Kidney (tissue), 22 donors: ENCODE measurements at places on chromosomes 16 and 17.
A peak's percentile ranks its signal among the peaks of the same experiment; 100 is the strongest.

DNA sequence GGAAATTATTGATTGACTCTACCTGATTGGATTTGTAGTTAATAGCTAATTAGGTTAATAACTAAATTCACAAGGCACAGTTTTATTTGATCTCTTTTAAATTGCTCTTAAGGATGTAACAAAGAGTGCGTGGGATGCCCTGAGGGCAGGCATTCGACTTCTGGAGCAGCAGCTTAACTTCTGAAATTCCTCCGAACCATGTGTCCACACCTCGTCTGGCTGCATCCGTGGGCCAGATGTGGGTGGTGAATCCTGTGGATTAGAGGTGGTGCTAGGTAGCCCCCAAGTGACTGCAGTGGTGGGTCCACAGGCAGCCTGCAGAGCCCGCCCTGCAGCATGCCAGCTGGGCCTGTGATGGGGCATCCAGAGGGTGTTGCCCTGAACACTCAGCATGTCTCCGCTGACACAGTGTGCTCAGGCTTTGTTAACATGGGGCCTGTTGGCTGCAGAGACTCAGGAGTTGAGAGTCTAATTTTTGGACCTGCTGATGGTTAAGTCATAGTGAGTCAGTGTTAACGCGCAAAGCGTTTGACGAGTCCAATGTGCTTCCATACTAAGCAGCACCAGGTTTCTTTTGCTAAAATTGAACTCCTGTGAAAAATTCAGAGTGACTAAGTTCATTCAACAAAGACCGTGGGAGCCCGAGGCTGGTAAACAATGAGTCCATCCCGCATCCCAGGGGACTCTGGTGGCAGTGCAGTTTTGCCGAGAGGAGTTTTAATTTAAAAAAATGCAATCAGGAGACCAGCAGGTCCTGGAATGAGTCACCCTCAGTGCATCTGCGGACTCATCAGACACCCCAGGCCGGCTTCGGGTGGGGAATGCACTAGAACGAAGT is 3.8 kb upstream of the NPB start:
- no peak for DNase-seq

DNA sequence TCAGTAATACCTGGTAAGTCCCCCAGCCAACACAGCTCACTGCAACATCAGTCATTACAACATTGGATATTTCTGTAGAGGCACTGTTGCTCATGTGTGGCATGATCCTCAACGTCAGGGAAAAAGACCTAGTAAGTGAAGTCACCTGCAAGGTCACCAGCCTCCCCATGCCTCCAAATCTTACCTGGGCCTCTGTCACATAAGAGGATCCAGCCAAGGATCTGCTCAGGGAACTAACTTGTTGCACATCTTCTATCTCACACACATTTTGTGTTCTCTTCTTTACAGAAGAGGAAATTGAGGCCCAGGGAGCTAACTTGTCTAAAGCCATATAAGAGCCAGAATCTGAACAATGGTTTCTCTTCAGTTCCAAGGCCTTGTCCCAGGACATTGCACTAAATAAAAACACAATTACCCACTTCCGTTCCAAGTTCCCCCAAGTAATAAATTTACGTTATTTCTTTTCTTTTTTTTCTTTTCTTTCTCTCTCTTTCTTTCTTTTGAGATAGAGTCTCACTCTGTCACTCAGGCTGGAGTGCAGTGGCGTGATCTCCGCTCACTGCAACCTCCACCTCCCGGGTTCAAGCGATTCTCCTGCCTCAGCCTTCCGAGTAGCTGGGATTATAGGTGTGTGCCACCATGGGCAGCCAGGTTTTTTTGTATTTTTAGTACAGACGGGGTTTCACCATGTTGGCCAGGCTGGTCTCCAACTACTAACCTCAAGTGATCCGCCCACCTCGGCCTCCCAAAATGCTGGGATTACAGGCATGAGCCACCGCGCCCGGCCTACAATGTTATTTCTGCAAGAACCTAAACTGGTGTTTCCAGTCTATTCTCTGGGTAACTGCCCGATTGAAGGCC is 1.3 kb downstream of the SHMT1 start:
- no peak for DNase-seq

- no peak for DNase-seq
These were observed 4.7 kb downstream of the PDE6G start for GRCh38 chr17:81651692-81652091.

- peak; percentile 86 for DNase-seq
These were observed 3.0 kb downstream of the TNK1 start for GRCh38 chr17:7383742-7384488.

DNA sequence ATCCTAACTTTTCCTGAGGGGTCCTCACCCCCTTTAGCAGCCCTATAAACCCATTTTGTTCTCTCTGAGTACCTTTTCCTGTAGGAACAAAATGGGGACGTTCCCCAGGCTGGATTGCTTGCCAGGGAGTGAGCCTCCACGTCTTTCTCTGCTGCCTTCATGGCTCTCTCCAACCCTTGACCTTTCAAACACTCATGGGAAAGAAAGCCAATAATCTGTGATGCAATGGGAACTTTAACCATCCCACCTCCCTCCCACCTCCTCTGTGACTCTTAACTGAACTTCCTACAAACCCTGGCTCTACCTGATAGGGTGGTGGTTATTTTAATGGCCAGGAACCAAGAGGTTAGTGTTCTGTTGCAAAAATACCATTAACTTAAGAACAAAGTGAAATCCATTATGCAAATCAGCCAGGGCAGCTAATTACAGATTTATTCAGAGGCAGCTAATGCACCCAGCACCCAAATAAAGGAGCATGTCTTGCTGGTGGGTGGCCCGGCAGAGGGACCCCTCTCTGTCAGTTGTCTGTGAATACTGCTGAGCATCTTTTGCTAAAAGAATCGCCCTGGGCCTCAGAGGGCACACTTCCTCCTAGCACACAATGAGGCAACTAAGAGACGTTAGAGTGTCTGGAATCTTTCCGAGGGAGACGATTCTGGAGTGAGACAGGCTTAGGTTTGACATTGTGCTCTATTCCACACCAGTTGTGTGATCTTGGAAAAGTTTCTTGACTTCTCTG is 3.0 kb downstream of the PIPOX start:
- no peak for DNase-seq

DNA sequence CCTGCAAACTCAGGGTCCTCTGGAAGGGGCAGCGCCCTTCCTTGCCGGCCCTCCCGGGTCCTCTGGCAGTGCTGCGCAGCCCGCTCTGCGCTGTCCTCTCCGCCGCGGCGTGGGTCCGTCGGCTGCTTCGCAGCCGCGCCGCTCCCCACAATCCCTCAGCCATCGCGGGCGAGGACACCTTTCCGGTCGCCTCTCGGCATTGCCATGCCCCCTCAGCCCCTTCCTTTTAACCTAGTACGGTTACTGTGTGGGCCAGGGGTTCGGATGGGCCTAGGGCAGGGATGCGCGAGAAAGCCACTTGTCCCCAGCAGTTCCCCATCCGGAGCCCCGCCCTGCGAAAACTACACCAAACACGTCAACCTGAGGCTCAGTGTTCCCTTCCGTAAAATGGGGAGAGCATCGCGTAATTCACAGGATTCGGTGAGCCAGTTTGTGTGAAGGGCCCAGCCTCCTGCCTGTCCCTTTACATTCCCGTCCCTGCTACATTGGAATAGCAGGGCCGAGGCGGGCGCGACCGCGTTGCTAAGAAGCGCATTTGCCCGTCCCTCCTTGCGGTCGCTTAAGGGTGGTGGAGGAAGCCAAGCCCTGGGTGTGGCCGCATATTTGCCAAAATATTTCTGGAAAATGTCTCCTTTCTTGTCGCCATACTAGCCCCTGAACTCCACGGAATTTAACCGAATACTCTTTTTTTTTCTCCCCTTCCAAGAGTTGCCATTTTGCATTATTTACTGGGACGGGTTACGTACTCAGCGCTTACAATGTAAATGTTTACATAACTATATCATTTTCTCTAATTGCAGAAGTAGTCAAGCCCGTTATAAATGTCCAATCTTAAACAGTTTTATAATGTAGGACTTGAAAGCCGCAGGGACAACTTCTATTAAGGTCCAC is 13.2 kb downstream of the COPZ2 start:
- peak; percentile 29 for DNase-seq
